ENCODE measurements at places on chromosomes 7 and 10. TPM values are rescaled to one million over a fixed set of nuclear protein-coding genes. Genes with fewer than 3 reads are reported as not detected.

DNA sequence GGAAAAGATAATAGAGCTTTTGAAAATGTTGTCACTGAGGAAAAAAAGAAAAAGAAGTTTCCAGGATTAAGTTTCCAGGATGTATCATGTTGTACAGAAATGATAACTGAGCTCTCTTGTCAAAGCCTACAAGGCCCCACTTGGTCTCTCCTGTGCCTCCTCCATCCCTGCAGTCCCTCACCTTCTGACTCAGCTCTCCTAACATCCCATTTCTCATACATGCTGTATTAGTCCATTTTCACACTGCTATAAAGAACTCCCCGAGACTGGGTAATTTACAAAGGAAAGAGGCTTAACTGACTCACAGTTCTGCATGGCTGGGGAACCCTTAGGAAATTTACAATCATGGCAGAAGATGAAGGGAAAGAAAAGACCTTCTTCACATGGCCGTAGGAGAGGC, 3.8 kb upstream of the DGKI start:
- no peak for DNase-seq

- DNase-seq, result no peak
Measured at GRCh38 chr7:32502728-32503127, 7.4 kb downstream of the AVL9 start.

TACR2 gene
- polyA plus RNA-seq, result 0.29 TPM

DNA sequence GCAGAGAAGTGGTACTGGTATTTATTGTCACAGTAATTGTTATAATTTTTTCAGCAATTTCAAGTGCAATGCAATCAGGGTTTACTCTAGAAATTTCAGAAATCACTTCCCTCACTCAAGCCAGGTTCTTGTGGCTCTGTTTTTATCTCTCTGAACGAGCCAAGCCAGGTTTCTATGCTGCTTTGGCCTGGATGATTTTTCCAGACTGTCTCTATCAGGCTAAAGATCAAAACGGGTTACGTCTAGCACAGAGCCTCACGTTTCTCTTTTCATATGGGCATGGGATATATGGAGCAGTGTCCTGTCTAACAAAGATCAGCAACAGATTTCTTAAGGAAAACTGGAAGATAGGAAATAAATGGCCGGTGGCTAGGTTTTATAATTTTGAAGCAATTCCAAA, 1105.3 kb downstream of the NRG3 start:
- DNase-seq, result no peak

DNA sequence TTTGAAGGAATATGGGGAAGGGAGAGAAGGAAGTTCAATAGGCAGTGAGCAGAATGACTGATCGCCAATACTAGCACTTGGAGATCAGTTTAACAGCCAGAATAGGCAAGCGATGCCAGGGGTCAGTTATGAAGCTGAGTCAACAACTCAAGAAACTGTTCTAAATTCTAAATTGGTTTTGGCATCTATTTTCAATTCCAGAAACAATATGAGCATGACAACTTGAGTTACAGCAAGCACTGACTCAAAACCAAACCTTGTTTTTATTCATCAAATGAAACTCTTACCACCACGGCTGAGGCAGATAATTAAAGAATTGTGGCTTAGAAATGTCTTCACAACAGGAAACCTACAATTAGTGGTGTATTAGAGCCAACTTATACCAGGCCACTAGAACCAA, 180.5 kb upstream of the ASAH2 start:
- no peak for DNase-seq

- no peak for DNase-seq
Measured at GRCh38 chr10:101511938-101512337, 76.1 kb downstream of the POLL start.

GRCh38 chr10:11616021-11616420, 4.6 kb upstream of the USP6NL start:
- no peak for DNase-seq

TMEM225B gene
- polyA plus RNA-seq, result 1.4 TPM

- no peak for DNase-seq
Measured at GRCh38 chr7:150434240-150434639, 16.2 kb upstream of the GIMAP8 start.

CNNM2 gene
- polyA plus RNA-seq, result 10.2 TPM

DNA sequence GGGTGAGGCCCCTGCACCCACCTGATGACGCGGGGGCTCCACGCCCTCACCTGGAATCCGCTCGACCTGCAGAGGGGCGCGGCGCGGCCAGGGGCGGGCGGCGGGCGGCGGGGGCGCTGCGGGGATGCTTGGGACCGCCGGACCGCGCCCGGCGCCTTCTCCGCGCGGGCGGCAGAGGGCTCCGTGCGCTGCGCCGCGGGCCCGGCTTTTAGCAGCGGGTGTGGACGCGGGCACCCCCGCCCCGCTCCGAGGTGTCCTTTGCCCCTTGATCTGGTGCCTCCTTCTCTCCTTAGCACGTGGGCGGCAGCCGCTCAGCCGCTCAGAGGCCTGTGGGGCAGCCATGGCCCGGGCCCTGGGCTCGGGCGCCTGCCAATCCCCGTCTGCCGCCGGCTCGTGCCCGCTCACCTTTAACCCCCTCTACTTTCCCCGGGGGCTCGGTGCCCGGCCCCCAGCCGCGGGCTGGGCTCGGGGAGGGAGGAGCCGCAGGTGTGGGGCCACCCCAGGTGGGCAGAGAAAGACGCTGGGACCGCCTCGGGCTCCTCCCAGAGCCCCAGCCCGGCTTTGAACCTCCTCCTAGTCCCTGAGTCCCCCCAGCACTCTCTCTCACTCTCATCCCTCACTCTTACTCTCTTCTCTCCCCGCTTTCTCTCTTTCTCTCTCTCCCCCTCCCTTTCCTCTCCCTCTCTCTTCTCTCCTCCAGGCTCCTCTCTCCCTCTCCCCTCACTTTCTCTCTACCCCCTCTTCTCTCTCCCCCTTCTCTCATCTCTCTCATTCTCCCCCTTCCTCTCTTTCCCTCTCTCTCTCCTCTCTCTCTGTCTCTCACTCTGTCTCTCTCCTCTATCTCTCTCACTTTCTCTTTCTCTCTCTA, 19.7 kb upstream of the VPS37D start:
- no peak for DNase-seq

LOXL4 gene
- 2.8 TPM for polyA plus RNA-seq

DNA sequence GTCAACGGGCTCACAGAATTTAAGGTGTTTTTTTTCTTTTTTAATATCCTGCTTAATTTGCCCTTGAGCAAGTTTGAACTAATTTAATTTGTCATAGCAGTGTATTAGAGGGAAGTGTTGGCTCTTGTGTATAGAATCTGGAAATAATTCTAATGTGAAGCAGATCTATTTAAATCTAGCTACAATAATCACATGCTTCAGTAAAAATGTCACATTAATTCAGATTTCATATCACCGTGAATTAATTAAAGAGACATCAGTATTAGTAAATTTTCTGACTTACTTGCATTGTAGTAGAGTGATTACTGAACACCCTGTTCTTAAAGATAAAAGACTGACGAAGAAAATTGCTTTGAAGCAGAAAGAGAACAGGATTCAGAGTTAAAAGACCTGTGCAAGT, 124.7 kb downstream of the DGKB start:
- DNase-seq, result no peak
